ENCODE measurements at places on chromosomes 13 and 19. TPM values are rescaled to one million over a fixed set of nuclear protein-coding genes. Genes with fewer than 3 reads are reported as not detected.

DNA sequence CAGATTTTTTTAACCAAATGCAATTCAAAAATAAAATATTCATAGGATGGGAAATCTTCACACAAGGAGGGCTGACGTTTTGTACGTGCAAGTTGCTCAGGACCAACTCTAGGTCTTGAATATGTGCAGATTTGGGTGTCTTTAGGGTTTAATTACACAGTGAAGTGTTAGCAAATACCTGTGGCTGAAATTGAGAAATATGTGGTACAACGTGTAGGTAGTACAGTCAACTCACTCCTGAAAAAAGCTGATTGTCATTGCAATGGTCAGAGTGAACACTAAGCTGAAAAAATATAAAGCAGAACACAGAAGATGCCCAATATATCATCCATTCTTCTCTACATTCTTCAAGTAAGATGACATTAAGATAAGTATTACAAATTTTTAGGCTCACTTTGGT, 314.3 kb downstream of the SLITRK1 start:
- DNase-seq: no peak
- no peaks in the 10 kb centered on the region for H3K36me3 ChIP-seq

GRCh38 chr19:47436712-47437401, 17.5 kb upstream of the MEIS3 start:
- no peak overlapping the region for H3K4me3 ChIP-seq
- peaks cover 8% of the 10 kb centered on the region for H3K4me1 ChIP-seq
- DNase-seq: no peak
- H3K27me3 ChIP-seq: peaks cover 10% of the 10 kb centered on the region
- H3K27ac ChIP-seq: no peak overlapping the region

DNA sequence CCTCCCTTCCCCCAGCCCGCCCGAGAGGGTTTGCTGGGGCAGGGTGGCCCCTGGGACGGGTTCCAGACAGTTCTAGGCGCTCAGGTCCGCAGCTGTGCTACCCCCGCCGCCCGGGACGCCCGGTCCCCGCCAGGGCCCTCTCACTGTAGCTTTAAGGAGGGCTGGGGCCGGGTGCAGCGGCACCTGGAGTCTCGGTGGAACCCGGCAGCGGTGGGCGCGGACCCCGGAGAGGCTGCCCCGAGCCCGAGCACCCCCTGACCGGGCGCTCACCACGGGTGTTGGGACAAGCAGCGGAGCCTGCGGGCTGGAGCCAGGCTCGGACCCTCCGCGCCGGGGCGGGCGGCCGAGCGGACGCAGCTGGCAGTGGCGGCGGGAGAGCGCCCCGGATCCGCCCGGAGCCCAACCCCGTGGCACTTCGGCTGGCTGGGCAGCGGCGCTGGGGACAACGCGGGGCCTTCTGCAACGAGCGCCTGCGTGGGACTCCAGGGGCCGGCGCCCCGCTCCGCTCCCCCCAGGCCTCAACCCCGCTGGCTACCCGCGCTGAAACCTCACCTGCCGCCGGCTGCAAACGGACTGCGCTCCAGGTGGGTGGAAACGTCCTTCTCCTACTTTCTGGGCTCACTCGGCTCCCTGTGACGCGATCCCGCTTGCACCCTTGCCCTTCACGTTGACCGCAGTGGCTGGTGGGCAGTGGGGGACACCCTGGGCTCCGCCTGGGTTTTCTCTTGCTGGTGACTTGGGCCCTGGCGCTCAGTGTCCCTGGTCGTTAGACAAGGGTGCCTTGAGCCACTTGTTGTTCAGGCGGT, 81.1 kb downstream of the ZNF429 start:
- peak overlapping the region; percentile 84 for H3K4me3 ChIP-seq
- H3K36me3 ChIP-seq: no peaks in the 10 kb centered on the region
- H3K27ac ChIP-seq: no peak overlapping the region
- DNase-seq: no peak

GRCh38 chr13:98540476-98540875, 36.4 kb downstream of the STK24 start:
- no peak for DNase-seq
- H3K4me1 ChIP-seq: peaks cover 16% of the 10 kb centered on the region
- H3K4me3 ChIP-seq: no peak overlapping the region
- no peak overlapping the region for H3K27ac ChIP-seq
- H3K36me3 ChIP-seq: no peaks in the 10 kb centered on the region
- H3K27me3 ChIP-seq: no peaks in the 10 kb centered on the region

GRCh38 chr13:96662036-96662435, 332.2 kb downstream of the OXGR1 start:
- H3K4me1 ChIP-seq: no peaks in the 10 kb centered on the region
- DNase-seq: no peak
- no peak overlapping the region for H3K4me3 ChIP-seq
- H3K27me3 ChIP-seq: no peaks in the 10 kb centered on the region
- no peak overlapping the region for H3K27ac ChIP-seq
- no peaks in the 10 kb centered on the region for H3K36me3 ChIP-seq

- H3K4me1 ChIP-seq: no peaks in the 10 kb centered on the region
- H3K4me3 ChIP-seq: no peak overlapping the region
- DNase-seq: no peak
- H3K27me3 ChIP-seq: no peaks in the 10 kb centered on the region
Measured at GRCh38 chr19:15101479-15102082, 5.6 kb upstream of the SYDE1 start.

DNA sequence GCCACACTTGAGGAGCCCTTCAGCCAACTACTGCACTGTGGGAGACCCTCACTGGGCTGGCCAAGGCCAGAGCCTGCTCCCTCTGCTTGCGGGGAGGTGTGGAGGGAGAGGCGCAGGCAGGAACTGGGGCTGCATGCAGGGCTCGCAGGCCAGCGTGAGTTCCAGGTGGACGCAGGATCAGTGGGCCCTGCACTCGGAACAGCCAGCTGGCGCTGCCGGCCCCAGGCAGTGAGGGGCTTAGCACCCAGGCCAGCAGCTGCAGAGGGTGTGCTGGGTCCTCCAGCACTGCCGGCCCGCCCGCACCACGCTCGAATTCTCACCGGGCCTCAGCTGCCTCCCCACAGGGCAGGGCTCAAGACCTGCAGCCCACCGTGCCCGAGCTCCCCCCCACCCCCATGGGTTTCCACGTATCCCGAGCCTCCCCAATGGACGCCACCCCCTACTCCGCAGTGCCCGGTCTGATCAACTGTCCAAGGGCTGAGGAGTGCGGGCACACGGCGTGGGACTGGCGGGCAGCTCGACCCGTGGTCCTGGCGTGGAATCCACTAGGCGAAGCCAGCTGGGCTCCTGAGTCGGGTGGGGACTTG, 1293.8 kb upstream of the PCDH9 start:
- H3K27ac ChIP-seq: no peak overlapping the region
- H3K4me3 ChIP-seq: no peak overlapping the region
- H3K4me1 ChIP-seq: no peaks in the 10 kb centered on the region
- H3K36me3 ChIP-seq: no peaks in the 10 kb centered on the region
- no peaks in the 10 kb centered on the region for H3K27me3 ChIP-seq
- no peak for DNase-seq

GRCh38 chr13:43303033-43303729, 279.8 kb downstream of the DNAJC15 start:
- H3K27me3 ChIP-seq: no peaks in the 10 kb centered on the region
- no peaks in the 10 kb centered on the region for H3K4me1 ChIP-seq
- DNase-seq: no peak

- H3K36me3 ChIP-seq: no peaks in the 10 kb centered on the region
- H3K4me3 ChIP-seq: peak overlapping the region; percentile 31
- H3K4me1 ChIP-seq: peaks cover 11% of the 10 kb centered on the region
- no peak overlapping the region for H3K27ac ChIP-seq
- peaks cover 11% of the 10 kb centered on the region for H3K27me3 ChIP-seq
- DNase-seq: no peak
Measured at GRCh38 chr19:45340899-45341453, 426 bp downstream of the KLC3 start.

GRCh38 chr13:77836423-77836822, 82.2 kb downstream of the EDNRB start:
- no peaks in the 10 kb centered on the region for H3K4me1 ChIP-seq
- no peak overlapping the region for H3K4me3 ChIP-seq
- H3K27ac ChIP-seq: no peak overlapping the region
- DNase-seq: no peak
- H3K36me3 ChIP-seq: no peaks in the 10 kb centered on the region
- H3K27me3 ChIP-seq: no peaks in the 10 kb centered on the region

DNA sequence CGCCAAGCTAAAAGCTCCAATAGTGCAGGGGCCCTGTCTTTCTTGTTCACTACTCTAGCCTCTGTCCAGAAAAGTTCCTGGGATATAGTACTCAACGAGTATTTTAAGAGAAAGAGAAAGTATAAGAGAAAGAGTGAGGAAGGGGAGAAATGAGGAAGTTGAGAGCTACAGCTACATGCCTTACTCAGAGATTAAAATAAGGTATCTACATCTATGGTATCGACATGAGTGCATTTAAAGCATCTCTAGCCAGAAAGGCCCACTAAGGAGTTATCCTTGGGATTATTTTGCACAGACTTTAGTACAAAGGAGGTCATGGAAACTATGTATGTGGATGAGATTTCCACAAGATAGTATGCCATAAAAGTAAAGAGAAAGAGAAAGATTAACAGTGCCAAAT, 28.5 kb downstream of the MYCBP2 start:
- H3K4me3 ChIP-seq: peak overlapping the region; percentile 1
- H3K36me3 ChIP-seq: peaks cover 7% of the 10 kb centered on the region
- H3K27me3 ChIP-seq: no peaks in the 10 kb centered on the region
- no peak for DNase-seq
- H3K27ac ChIP-seq: no peak overlapping the region

DNA sequence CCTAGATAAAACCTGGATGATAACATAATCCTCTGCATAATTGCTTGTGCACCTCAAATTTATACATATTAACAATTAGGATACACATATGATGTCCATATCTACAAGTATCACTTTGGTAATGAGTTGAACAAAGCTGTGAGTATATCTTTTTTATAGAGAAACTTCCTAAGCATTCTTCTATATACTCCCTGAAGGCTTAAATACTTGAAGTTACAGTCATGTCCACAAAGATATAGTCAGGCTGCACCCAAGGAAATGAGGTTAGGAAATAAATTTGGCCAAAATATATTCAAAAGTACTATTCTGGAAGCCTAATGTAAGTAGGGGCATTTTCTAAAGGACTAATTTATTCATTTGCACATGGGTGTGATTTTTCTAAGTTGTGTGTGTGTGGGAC, 761.5 kb downstream of the PCDH9 start:
- H3K4me3 ChIP-seq: no peak overlapping the region
- no peak for DNase-seq
- no peaks in the 10 kb centered on the region for H3K36me3 ChIP-seq
- no peaks in the 10 kb centered on the region for H3K27me3 ChIP-seq
- no peak overlapping the region for H3K27ac ChIP-seq
- H3K4me1 ChIP-seq: no peaks in the 10 kb centered on the region

- H3K27me3 ChIP-seq: no peaks in the 10 kb centered on the region
- no peaks in the 10 kb centered on the region for H3K36me3 ChIP-seq
- no peak for DNase-seq
- H3K4me1 ChIP-seq: peaks cover 5% of the 10 kb centered on the region
- H3K27ac ChIP-seq: no peak overlapping the region
Measured at GRCh38 chr13:106132216-106132615, 403.2 kb downstream of the EFNB2 start.

Gene UHRF1
- 1.6 TPM for total RNA-seq

Gene EFNB2
- total RNA-seq: 45.2 TPM

Gene ZNF296
- total RNA-seq: 1.5 TPM

Gene ZNF527
- 20.9 TPM for total RNA-seq

Gene SERPINE3
- 0.68 TPM for total RNA-seq

Gene CEBPA
- 4.7 TPM for total RNA-seq

Gene PCDH9
- 12.3 TPM for total RNA-seq

Gene NDUFB7
- 251 TPM for total RNA-seq

Measured in thoracic aorta (tissue), 2 donors.